ENCODE measurements at places on chromosomes 12 and 14. TPM values are rescaled to one million over a fixed set of nuclear protein-coding genes. Genes with fewer than 3 reads are reported as not detected.

DNA sequence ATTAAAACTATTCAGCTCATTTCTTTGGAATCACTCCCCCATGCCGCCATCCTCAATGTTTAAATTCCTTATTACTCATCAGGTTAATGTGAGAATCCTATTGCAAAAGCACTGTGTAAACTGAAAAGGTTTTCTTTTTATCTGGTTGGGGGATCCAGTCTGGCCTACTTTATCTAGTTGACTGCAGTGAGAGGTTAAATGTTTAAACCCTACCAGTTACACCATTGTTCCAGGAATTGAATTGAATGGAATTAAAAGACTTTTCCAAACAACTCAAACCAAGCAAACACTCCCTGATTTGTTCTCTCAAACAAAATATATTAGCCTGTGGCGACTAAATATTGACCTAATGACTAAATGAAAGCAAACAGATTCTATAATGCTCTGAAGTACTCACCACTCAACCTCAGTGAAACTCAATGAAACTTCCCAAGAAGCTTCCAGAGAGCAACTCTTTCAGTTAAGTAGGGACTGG lies 100.5 kb downstream of the VEZT start:
- no peak for DNase-seq

DNA sequence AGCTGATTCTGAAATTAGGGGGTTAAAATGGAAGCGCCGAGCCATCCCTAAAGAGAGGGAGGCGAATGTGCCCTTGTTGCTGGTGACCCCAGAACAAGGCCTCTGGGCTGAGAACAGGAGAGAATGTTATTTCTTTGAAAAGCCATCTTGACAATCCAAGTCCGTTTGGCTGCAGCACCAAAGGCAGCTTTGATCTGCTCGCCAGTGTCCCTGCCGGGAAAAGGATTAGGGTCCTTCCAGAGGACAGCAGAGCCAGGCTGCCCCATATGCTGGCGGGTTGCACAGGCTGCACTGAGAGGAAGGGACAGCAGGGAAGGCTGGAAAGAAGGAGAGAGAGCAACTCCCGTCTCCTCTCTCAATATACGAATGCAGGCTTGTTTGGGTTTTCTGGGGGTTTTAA lies 141.7 kb downstream of the TMEM132C start:
- DNase-seq, result no peak

GRCh38 chr14:78319887-78320635 lies 149.9 kb downstream of the NRXN3 start:
- no peak for DNase-seq

- no peak for DNase-seq
Measured at GRCh38 chr12:92547906-92548305, 154.9 kb upstream of the PLEKHG7 start.

- DNase-seq, result no peak
Measured at GRCh38 chr14:77273796-77274195, 2.8 kb upstream of the NGB start.

- no peak for DNase-seq
Measured at GRCh38 chr14:22008766-22009165, 335.1 kb upstream of the OR4E1 start.

DNA sequence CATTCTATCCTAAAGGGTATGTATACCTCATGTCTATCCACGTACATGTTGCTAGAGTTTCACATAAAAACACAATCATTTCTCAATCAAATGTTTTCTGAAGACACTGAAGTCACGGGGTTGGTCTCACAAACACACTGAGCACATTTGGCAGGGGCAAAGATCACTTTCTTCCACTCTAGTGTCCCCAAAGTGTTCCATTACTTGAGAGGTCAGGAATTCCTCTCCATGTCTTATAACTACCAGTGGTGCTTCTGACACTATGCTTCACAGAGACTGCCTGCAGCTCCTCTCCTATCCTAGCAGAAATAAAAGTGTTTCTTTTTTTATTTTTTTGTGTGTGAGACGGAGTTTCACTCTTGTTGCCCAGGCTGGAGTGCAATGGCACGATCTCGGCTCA lies 19.1 kb downstream of the ZFYVE1 start:
- DNase-seq, result no peak

- DNase-seq, result no peak
Measured at GRCh38 chr14:104938436-104938835, 13.8 kb downstream of the PLD4 start.

- no peak for DNase-seq
Measured at GRCh38 chr12:51362747-51363342, 16.4 kb upstream of the CELA1 start.

DNA sequence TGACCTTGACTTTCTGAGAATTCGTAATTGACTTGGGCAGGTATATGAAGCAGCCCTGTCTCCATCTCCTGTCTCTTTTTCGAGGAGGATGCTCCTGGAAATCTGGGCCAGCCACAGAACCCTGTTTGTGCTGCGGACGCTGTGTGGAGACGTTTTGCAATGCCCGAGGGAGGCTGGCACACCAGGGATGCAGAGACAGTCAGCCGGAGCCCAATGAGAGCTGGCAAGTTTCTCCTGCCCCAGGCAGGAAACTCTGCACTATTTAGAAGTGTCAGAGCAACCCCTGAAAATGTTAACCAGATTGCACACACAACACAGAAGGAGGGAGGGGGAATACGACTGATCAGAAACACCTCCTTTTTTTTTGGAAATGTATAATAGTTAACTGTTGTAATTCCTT lies 103.2 kb upstream of the DYRK2 start:
- no peak for DNase-seq

GRCh38 chr12:112117685-112118084 lies 7.7 kb upstream of the TRAFD1 start:
- DNase-seq, result no peak

DNA sequence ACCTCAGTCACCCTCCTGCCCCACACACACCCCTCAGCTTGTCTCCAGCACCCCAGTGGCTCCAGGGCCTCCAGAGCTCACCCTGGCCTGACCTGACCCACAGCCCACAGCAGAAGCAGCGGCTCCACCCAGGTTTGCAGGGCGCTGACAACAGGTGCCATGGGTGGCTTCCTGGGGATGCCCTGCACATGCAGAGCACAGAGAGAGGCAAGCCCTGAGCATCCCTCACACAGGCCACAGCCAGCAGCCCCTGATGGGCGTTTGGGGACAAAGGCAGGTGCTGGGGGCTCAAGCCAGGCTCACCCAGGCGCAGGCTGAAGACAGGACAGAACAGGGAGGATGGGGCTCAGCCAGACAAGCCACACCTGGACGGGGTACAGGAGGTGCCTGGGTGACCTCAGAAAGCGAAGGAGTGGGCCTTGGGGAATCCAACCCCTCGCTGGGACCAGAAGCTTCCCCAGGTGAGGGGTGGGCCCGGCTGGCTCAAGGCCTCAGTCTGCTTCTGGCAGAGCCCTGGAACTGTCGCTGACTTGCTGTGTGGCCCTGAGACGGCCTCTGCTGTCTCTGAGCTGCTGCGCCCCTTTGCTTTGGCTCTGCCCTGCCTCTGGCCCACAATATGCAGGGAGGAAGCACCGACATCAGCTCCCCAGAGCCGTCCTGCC lies 10.6 kb downstream of the ARL6IP4 start:
- no peak for DNase-seq

DNA sequence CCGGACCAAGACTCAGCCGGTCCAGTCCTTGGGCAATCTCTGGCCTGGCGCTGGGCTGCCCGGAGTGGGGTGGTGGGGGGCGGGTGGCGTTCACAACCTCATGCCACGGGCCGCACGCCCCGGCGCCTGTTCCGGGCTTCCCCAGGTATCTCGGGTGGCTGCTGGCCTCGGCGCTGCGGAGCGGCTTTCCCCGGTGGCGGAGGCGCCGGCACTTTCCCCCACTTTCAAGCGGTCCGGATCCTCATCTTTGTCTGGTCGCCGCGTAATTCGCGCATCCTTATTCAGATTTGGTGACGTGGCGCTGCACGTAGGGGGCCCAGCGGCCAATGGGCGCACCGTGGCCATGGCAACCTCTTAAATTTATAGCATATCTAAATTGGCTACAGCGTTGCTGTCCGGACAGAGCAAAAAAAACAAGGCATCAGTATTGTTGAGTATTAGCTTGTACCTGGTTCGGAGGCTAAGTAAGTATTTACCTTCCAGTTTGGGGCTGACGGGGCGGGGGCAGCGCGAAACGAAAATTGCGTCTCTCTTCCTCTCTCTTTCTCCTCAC lies at the start of gene LHX5:
Gene LHX5, minus strand, starts transcription at position 253 of the 553 bp plus-strand sequence. CDS start 373 bp downstream, outside the sequence.
- DNase-seq, result no peak

GRCh38 chr14:103707329-103708263 lies 7.7 kb downstream of the XRCC3 start:
- no peak for DNase-seq

- peak; percentile 77 for DNase-seq
Measured at GRCh38 chr12:75705749-75706711, 194.6 kb upstream of the KRR1 start.

DNA sequence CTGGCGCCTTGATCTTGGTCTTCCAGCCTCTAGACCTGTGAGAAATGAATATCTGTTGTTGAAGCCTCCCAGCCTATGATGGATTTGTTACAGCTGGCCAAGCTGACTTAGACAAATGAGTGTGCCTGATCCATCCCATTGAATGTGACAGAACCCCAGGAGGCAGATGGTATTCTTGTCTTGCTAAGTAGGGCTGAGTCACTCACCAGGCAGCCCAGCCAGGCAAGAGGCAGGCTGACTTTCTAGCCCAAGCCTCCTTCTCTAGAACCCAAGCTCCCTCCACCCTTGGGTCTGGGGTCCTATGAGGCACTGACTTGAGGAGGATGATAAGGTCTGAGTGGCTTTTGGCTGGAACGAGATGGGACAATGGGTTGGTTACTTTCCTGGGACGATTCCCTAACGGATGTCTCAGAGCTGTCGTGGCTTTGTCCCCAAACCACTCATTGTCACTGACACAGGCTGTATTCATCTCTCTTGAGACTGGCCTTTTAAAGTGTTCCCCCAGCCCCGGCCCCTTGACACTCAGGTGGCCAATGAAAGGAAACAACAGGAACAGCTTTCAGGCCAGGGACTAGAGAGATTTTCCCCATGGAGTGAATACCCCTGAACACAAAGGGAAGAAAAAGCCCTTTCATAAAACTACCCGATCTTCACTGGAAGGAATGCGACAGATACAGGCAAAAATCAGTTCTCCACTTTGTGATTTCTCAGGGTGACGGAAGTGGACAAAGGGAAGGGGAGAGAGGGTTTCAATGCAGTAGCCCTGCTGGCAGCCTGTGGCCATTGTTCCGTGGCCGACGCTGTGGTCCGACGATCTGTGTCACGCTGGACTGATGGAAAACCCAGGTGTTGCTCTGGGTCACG lies 264.2 kb downstream of the AACS start:
- no peak for DNase-seq

DNA sequence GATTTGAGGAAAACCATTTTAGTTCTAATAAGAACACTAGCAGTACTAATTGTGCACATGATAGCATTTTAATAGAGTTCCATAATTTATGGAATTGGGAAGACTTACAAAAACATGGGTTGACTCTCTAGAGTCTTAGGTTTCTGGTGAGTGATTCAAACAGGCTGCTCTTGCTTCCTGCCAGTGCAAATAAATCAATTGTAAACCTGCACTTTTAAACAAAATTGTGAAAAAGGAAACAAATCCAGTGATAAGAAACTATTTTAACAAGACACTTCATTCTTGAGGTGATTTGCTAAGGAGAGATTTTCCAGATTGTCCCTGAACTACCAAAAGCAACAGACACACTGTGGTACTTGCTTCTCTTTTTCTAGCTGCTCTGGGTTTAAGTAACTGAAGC lies 112.2 kb downstream of the CACNA1C start:
- peak; percentile 42 for DNase-seq

- no peak for DNase-seq
Measured at GRCh38 chr14:93060841-93061240, 54.9 kb downstream of the ITPK1 start.

DNA sequence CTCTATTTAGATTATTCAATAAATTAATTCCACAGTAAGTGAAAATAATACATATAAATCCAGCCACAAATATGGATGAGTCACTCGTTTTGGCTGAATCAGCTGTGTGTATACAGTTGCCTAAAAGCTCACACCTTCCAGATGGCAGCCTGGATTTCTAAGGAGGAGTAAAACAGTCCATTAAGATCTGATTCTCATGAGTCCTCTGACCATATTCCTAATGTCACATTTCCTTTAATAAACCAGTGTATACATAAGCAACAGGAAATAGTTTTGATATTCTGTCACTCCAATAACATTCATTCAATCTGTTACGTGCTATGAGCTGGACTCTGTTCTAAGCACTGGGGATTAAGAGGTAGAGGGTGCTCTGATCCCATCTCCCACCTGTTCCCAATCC lies 21.8 kb downstream of the MDM1 start:
- DNase-seq, result no peak

GRCh38 chr14:37018571-37019240 lies 153.7 kb downstream of the SLC25A21 start:
- DNase-seq, result no peak

GRCh38 chr12:99387661-99388060 lies 259.9 kb upstream of the GARIN6 start:
- DNase-seq, result no peak

- DNase-seq, result no peak
Measured at GRCh38 chr12:63843254-63843720, 1.2 kb upstream of the SRGAP1 start.

- DNase-seq, result no peak
Measured at GRCh38 chr12:30859226-30859625, 67.3 kb upstream of the TSPAN11 start.

- peak; percentile 65 for DNase-seq
Measured at GRCh38 chr14:99361596-99362215, 89.7 kb upstream of the BCL11B start.

GRCh38 chr14:101598571-101599233 lies 37.4 kb downstream of the DIO3 start:
- DNase-seq, result no peak

GRCh38 chr14:94451091-94451771 lies 1.4 kb downstream of the SERPINA11 start:
- no peak for DNase-seq

- DNase-seq, result no peak
Measured at GRCh38 chr12:32179011-32179395, 72.4 kb downstream of the BICD1 start.

Gene TAS2R9
- polyA plus RNA-seq, result not detected

Gene ZFHX2
- polyA plus RNA-seq, result 6.8 TPM

Gene MUCL1
- polyA plus RNA-seq, result not detected

Gene CLEC12A
- polyA plus RNA-seq, result 1.5 TPM

Gene NPFF
- polyA plus RNA-seq, result 0.64 TPM

Gene HOXC11
- polyA plus RNA-seq, result 4.3 TPM

Gene NTS
- polyA plus RNA-seq, result 4.7 TPM

Gene NFKBIA
- 58.5 TPM for polyA plus RNA-seq

Gene PRKD1
- 29.6 TPM for polyA plus RNA-seq

Gene SPX
- polyA plus RNA-seq, result 17.1 TPM

Gene MYO1H
- polyA plus RNA-seq, result 1.0 TPM

Gene MYRFL
- polyA plus RNA-seq, result 1.2 TPM

Gene NR4A1
- 28.2 TPM for polyA plus RNA-seq

Gene RBP5
- 46.5 TPM for polyA plus RNA-seq

Gene SLC15A4
- 29.3 TPM for polyA plus RNA-seq
